ENCODE measurements at places on chromosomes 11 and 22.

- no peak for DNase-seq
Measured at GRCh38 chr22:44616461-44616860, 85.5 kb upstream of the PRR5 start.

GRCh38 chr22:29139965-29140782, 65.5 kb upstream of the EMID1 start:
- DNase-seq, result no peak

DNA sequence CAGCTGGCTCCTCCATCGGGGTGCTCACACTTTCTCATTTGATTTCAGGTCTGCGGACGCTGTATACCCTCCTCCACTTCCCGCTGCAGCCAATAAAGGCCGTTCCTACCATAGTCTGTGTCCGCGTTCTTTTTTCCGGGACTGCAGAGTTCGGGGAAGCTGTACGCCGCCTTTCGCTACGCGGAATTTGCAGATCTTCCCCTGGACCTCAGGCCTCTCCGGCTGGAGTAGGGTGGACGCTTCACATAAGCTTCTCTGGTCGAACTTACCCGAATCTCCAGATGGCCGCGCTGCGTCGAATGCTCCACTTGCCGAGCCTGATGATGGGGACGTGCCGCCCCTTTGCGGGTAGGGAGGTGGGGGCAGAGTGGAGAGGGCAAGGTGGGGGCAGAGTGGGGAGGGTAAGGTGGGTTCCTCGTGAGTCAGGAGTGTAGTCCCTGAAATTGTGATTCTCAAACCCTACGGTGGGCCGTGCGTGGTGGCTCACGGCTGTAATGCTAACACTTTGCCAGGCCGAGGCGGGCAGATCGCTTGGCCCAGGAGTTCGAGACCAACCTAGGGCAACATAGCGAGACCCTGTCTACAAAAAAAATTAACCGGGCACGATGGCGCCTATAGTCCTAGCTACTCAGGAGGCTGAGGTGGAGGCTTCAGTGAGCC, 617 bp downstream of the CSKMT start:
- DNase-seq, result no peak

- DNase-seq, result no peak
Measured at GRCh38 chr11:42412590-42412989, 899.2 kb upstream of the API5 start.

GRCh38 chr11:2902784-2903671, 17.5 kb upstream of the CDKN1C start:
- DNase-seq, result no peak

DNA sequence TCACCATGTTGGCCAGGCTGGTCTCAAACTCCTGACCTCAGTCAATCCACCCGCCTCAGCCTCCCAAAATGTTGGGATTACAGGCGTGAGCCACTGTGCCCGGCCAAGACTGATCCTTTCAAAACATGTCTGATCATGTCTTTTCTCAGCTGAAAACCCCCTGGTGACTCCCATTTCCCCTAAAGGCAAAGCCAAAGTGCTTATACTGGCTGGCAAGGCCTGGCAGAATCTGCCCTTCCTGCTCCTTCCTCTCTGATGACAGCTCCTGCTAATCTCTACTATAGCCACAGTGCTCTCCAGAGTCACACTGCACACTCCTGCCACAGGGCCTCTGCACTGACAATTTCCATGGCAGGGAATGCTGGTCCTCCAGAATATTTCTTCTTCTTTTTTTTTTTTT, 2.6 kb upstream of the MCHR1 start:
- no peak for DNase-seq

- DNase-seq, result no peak
Measured at GRCh38 chr11:15929371-15929901, 426.9 kb downstream of the SOX6 start.

- no peak for DNase-seq
Measured at GRCh38 chr11:61775606-61776554, 16.5 kb downstream of the TMEM258 start.

GRCh38 chr22:39138357-39138997, 14.0 kb downstream of the CBX7 start:
- no peak for DNase-seq

Data from stimulated activated CD4-positive, alpha-beta T cell treated with anti-CD3 and anti-CD28 coated beads, Interleukin-1b, Interleukin-23, amount 100 ng/mL, for 1 hour (primary cell).